ENCODE measurements at places on chromosomes 5 and 9.

DNA sequence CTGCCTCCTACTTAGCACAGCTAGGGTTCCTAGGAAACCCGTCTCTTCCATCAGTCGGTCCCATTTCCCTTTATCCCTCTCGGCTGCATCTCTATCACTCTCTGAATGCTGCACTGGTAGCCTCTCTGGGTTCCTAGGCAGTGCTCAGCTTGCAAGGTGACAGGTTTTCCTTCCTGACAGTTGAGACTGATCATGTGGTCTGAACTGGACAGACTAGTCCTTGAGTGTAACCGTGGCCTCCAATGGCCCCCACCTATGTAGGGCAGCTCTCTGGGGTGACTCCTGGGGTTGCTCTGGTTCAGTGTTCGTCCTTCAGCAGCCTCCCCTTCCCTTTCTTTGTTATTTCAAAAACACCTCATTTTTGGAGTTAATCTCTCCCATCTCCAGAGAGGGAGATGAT, 3.8 kb downstream of the TMEM8B start:
- DNase-seq: no peak

DNA sequence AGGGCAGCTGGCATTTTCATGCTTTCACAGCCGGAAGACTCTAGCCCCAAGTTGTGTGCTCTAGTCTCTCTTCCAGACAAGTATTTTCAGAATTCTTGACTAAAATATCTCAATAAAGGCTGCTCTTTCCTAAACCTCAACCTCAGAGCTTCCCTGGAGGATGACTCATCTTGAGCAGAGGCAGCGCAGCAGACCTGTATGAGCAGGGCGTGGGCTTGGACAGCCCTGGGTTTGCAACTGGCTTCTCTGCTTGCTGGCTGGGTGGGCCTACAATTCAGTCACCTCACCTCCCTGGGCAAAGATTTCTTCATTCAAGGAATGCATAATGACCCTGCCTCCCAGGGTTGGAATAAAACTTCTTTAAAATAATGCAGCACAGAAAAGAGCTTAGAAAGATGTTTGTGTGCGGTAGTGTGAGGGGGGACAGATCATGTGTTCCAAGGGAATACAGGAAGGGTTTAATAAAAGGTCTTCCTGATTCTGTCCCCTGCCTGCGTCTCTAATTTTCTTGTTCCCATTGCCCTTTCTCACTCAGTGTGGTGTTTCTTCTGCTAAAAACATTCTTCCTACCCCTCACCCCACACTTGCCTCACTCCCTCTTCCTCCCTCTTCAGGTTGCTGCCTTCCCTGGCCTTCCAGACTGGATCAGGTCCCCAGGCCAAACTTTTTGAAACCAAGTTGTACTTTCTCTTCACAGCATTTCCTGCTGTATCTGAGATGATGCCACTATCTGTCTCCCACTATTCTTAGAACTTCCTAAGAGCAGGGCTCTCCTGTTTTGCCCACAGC, 39.4 kb upstream of the MAP1B start:
- no peak for DNase-seq

- no peak for DNase-seq
These were observed 89.2 kb downstream of the NDFIP1 start for GRCh38 chr5:142197781-142198180.

DNA sequence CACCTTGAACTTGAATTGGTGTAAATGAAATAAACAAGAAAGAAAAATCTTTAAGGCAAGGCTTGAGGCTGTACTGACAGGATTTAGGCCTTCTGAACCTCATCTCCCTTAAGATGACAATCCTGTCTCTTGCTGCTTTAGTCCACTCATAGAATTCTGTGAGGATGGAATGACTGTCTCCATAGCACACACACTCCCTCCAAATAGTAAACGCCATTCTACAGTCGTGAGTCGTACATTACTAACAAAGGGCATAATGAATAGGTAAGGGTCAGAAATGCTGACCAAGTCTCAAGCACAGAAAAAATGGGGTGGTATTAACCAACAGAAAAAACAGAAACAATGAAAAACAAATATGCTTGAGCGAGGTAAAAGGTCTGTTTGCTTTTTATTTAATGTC, 71.8 kb upstream of the SIMC1 start:
- no peak for DNase-seq

DNA sequence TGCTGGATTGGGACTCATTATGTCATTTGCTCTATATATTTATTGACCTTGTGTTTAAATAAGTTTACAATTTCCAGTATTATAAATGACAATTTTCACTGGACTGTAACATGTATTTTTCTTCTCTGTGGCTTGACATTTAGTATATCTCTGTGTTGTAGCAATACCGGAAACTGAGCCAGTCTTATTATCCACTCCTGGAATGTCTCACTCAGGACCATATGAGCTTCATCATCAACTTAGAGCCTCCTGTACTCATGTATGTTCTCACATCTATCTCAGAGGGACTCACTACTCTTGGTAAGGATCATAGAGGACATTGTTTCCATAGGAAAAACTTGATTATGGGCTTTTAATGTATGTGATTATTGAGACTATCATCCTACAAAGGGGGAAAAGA, 66.5 kb upstream of the TLX3 start:
- no peak for DNase-seq

- no peak for DNase-seq
These were observed 732.0 kb upstream of the CTNND2 start for GRCh38 chr5:12636209-12636608.

DNA sequence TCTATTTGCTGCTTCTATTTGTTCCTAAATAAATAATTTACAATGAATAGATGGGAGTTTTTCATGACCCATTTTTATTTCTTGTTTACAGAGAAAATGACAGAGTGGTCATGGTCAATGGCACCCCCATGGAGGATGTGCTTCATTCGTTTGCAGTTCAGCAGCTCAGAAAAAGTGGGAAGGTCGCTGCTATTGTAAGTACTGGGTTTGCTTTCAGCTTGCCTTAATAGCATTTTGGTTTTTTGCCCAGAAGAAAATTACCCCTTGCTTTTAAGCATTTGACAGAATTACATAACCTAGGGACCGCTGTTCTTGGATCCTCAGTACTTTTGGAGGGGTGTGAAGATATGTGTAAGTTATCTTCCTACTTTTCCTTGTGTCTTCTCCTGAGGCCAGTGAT, 44.1 kb downstream of the TJP2 start:
- DNase-seq: no peak

DNA sequence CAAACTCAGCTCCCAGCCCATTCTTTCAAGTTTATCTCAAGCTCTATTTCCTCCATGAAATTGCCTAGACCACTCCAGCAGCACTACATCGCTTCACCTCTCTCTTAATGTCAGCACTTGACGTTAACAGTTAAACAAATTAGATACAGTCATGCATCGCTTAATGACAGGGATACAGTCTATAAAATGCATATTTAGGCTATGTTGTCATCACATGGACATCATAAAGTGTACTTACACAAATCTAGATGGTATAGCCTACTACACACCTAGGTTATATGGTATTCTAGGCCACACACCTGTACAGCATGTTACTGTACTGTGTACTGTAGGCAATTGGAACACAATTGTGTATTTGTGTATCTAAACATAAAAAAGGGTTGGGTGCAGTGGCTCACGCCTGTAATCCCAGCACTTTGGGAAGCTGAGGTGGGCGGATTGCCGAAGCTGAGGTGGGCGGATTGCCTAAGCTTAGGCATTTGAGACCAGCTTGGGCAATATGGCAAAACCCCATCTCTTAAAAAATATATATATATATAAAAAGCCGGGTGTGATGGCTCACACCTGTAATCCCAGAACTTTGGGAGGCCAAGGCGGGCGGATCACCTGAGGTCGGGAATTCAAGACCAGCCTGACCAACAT, 13.4 kb upstream of the PCSK5 start:
- no peak for DNase-seq

DNA sequence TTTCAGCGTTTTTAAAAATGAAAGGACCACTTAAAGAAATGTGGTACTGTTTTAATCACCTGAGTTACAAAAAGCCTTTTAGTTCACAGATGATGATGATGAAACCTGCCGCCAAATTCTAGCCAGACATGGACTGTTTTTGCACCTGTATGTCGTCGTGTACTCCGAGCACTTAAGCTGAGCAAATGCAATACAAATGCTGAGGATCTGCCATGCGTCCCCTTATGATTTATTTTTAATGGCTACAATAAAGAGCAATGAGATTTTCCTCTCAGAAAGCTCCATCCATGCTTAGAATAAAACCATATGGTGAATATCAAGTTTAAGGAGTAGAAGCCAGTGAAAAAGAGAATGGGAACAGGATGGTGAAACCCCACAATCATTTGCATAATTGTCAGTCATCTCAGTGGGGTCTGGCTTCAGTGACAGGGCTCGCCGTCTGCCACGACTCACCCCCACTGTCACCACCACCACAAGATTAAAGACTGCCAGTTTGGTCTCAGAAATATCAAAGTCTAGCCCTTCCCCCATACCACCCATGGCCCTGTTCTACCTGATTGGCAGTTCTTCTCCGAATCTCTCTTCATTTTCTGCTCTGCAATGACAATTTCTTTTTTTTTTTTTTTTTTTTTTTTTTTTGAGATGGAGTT, 159.9 kb downstream of the GOLPH3 start:
- DNase-seq: no peak

- no peak for DNase-seq
These were observed 192.5 kb downstream of the MAPKAP1 start for GRCh38 chr9:125514468-125514867.

DNA sequence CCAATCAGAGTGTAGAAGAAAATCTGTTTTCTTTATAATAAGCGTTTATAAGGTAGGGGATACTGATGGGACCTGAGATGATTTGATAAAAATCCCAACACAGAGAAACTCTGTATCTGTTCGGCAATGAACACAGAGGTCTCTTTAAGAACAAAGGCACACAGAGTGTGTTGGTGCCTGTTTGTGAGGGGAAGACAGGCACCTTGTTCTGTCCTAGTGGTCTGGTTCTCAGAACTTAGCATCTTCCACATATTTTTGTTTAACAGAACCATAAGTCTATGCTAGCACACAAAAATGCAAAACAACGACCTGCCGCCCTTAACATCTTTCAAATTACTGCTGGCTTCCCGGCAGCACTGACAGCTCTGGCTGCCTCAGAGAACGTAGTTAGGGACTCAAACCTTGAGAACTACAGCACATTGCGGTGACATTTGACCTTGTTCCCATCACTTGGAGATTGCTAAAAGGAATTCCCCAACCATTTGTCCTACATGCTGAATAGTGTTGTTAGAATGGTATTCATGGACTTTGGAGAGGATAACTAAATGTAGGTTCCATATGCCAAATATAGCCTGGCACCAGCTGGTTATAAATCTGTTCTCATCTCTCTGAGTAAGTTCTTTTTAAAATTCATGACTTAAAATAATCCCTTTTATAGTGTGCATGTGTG, 871.7 kb upstream of the TYRP1 start:
- DNase-seq: no peak

DNA sequence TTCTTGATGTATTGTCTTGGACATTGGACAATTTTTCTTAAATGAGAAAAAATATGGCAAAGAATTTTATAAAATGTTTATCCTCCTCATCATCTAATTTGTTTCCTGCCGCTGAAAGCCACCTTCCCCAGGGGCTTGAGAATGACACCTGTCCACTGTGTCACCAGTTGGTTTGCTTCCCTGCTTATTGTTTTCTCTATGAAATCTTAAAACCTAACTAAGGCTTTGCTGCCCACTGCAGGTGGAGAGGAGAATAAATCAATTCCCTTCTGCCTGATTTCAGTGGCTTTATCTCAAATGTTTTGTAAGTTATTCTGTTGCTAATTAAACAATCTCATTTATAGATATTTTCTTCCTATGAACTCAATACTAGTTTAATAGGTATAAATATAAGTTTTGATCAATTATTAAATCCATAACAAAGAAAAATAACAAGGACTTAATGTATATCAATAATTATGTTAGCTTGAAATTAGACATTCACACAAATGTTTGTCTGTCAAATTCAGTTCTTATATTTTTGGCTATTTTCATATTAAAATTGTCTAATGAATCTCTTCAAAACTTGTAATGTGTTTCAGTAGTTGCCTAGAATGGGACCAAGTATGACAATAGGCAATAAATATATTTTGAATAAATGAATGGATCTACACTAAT, 822.5 kb downstream of the PTPRD start:
- no peak for DNase-seq

DNA sequence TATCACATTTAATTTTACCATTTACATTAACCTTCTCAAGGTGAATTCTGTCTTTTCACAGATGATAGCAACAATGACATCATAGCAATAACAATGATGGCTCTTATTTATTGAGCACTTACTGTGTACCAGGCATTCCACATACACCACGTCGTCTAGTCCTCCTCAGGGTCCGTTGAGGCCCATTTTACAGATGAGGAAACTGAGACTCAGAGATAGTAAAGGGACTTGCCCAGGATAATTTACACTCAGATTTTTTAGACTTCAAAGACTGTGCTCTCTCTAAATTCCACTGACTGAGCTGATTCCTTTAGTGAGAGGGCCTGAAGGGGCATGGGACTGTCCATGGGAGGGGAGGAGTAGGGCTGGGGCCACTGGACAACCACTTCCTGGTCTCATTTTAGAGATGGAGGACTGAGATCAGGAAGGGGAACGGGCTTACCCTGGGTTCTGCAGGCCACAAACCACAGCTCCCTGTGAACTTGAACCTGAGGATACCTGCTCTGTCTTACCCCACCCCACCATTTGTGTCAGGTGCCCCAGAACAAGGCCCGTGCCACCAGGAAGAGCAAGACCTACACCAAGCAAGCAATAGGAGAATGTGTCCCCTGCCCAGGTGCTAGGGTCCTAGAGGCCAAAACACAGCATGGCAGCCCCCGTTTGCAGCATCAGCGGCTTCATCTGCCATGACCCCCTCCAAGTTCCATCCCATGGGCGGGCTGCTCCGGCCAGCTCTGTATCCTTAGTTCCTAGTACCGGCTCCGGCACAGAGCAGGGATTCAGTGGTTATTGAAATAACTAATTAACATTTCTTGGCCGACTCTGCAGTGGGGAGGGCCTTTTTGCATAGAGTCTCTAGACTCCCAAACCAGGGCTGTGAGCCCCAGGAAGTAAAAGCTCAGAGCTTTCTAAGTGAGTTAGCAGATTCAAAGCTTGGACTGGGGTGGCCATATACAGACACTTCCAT, 96.6 kb downstream of the RGS3 start:
- DNase-seq: no peak

DNA sequence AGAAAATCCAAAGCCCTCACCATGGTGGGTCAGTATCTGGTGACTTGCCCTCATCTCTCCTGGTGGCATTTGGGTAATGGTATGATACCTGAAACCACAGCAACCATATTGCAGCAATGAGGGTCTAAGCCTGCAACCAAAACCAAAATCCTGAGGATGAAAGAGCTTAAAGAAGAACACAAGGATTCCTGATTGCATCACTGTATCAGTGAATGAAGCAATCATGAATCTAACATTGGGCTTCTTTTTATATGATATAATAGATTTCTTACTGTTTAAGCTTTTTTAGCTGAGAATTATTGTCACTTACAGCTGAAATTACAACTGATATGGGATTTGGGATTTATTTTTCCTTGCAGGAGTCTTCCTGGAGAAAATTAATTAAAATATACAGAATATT, 269.9 kb downstream of the MEF2C start:
- DNase-seq: no peak

GRCh38 chr5:132102101-132102701, 28.6 kb downstream of the CSF2 start:
- no peak for DNase-seq
